ENCODE measurements at places on chromosomes 6 and 20.

- DNase-seq, result no peak
Observed at GRCh38 chr6:36650848-36651478, 27.6 kb upstream of the CDKN1A start.

GRCh38 chr20:43682446-43682845, 15.5 kb downstream of the MYBL2 start:
- DNase-seq, result no peak

- no peak for DNase-seq
Observed at GRCh38 chr6:83443516-83443915, 12.7 kb upstream of the ME1 start.

- no peak for DNase-seq
Observed at GRCh38 chr6:43196337-43196736, 14.3 kb downstream of the CUL9 start.

GRCh38 chr20:52619671-52620070, 352.5 kb upstream of the TSHZ2 start:
- no peak for DNase-seq

DNA sequence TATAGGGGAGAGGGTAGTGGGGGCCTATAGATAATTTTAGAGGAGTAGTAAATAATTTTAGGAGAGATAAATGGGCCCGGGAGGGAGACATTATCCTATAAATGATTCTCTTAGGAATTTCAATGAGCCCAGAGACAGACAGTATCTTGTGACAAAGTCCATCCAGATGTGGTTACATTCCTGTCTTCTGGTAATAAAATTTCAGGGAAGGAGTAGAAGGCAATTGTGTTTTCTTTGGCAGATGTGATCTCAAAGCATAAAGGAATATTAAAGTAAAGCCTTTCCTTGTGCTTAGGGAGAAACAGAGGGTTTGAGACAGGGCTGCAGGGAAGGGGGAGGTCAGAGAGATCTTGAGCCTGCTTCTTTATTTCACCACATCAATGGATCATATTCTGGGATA, 979.8 kb upstream of the GJE1 start:
- no peak for DNase-seq

DNA sequence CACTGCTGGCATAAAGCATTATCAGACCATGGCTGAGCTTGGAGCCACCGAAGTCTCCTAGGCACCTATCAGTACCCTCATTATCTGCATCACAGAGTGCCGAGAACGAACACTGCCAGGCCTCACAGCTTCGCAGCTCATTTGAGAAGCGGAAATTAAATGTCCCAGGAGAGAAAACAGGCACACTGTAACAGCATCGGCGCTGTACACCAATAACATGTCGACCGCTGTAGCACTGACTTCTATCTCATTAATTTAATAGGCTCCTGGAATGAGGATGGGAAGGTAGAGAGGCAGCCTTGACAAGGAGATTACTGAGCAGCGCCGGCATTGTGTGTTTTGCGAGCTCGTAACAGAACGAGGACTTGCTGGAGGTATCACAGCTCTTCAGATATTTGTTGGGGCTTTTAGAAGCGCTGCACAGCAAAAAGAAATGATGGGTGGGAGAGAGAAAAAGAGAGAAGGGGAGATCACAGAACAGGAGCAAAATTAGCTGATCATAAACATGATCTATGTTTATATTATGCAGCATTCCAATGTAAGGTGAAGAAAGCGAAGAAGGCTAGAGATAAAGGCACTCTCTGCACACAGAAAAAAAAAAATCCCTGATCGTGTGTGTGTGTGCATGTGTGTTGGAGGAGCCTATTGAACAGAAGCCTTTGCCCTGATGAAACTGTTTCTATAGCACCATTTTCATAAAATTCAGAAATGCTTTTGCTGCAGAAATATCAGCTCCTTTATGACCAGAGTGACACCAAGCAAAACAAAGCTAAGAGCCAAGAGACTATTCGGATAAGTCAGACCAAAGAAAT, 29.2 kb downstream of the ID4 start:
- DNase-seq, result no peak

DNA sequence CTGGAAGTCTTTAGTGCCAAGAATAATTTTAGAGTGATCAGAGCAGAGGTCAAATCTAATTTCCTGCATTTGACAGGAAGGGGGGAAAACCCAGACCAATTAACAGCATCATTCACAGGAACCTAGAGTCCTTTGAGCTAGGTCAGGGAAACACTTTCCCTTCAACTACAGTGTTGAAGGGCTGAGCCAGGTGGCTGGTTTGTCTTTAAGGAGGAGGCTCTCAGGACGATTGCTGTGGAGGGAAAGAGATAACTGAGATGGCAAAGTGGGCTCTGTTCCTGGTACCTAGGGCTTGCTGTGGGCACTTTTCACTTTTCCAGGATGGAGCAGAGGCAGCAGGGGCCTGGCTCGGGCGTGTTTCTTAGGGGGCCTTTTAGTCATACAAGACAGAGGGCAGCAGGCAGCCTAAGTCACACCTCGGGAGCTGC, 111.9 kb downstream of the SCML4 start:
- DNase-seq, result no peak

- no peak for DNase-seq
Observed at GRCh38 chr6:55293116-55293515, 34.2 kb upstream of the GFRAL start.

DNA sequence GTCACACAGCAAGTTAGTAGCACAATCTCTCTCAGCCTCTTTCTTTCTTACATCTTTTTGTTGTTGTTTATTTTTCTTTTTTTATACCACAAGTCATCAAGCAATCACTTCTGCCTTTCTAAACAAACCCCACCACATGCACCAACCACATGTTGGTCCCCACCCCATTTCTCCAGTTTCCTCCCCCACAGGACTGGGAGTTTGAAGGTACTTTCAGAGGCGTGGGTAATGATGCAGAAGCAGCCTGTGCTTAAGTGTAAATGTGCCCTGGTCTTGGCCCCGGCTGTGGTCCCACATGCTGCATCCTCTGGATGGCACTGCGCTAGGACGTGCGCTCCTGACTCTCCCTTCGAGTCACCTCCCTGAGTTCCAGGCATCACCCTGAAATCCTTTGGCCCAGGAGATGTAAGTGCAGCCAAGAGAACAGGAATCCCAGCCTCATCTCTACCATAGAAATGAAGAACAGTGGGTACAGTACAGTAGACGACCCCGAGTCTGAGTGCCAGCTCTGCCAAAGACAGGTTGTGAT, 5.7 kb downstream of the HCK start:
- no peak for DNase-seq
